ENCODE measurements at places on chromosomes 4 and X.
A peak's percentile ranks its signal among the peaks of the same experiment; 100 is the strongest.

- DNase-seq: no peak
Observed at GRCh38 chr4:44912980-44913379, 186.6 kb upstream of the GNPDA2 start.

GRCh38 chrX:46200413-46200812 is 344.8 kb downstream of the ZNF674 start:
- DNase-seq: no peak

GRCh38 chr4:84753321-84753972 is 170.5 kb downstream of the CDS1 start:
- no peak for DNase-seq

DNA sequence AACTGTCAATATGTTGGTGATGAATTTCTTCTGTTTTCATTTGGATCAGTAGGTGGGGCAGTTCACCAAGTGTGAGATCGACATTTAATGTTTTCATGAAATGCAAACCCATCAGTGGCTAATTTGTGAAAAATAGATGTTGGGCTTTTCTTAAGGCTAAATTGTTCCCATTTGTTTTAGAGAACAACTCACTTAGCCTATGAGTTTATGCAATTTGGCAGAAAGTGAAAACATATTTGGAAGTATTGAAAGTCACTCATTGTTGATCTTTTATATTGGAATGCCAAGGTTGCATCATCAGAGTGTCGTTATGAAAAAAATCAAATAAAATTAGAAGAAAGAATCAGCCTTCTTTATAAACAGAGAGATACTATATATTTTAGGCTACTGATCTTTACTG is 132.4 kb downstream of the RPA4 start:
- no peak for DNase-seq

DNA sequence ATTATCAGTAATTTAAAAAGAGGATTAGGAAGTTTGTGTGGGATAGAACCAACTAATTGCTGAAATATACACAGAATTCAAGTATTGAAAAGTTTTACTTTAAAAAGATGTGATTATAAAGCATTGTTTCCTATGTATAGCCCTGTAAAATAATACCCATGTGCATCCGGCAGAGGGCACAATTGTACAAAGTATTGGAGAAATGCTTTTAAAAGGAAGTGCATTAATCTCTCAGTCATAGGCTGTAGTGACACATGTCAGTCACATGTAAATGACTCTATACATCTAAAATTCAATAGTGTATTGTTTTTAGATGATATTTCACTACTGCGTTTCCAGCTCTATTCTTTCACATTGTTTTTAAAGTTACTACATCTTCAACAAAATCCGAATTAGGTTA is 9.7 kb upstream of the GEMIN8 start:
- no peak for DNase-seq

- peak; percentile 36 for DNase-seq
Observed at GRCh38 chrX:82813671-82814078, 694.4 kb upstream of the POU3F4 start.

DNA sequence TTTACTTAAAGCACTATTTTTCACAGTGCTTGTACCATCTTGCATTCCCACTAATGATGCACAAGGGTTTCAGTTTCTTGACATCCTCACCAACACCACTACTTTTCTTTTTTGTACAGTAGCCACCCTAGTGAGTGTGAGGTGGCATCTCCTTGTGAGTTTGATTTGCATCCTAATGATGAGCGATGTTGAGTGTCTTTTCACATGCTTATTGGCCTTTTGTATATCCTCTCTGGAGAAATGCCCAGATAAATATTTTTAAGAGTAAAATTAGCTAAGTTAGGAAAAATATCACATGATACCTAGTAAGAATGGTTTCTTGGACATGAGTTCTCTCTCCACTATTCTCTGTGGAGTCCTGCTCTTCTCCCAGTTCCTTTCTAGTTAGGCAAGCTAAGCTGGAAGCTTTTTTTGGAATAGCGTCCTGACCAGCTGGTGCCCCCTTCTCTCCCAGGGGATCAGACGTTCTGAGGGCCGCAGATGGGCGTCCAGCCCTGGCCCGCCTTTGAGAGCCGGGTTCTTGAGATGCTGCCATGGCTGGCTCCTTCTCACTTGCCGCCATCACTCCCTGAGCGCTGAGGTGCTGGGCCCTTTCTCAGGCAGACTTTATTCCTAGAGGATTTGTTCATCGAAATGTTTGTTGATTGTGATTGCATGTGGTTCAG is 132.1 kb downstream of the ARHGAP10 start:
- DNase-seq: no peak

DNA sequence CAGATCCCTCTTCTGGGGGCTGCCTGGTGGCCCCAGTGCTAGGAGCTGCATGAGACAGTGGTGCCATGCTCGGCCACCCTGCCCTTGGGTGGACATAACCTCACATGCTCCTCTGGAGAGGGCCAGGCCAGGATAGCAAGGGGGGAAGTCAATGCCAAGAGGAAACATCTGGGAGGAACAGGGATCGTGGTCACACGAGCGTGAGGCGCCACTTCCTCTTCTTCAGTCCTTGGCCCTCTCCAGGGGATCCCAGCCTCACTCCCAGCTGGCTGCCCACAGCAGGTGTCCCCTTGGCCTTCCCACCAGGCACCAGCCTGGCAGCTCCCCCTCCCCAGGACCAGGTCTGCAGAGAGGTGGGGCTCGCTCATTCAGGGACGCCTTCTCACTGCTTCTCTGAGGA is 28.6 kb downstream of the TBC1D14 start:
- no peak for DNase-seq

DNA sequence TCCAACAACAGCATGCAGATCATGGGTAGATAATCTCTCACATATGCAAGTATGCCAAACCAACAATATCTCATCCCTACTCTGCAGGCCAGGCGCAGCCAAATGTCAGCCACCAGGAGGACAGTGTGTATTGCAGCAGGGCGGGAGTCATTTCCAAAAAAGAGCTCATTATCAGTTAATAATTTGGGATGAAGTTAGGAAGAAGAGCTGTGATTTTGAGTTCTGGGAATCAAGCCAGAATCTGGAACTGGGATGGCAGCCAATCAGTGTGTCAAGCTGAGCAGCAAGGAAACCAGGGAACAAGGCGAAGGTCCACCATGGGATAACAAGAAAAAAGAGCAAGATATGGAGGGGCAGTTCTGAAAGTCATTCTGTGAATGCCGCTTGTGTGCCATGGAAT is 88.2 kb upstream of the CAMK2D start:
- no peak for DNase-seq

GRCh38 chr4:178086320-178086719 is 644.1 kb upstream of the AGA start:
- DNase-seq: no peak

- no peak for DNase-seq
Observed at GRCh38 chr4:174214101-174214878, 69.2 kb downstream of the FBXO8 start.

DNA sequence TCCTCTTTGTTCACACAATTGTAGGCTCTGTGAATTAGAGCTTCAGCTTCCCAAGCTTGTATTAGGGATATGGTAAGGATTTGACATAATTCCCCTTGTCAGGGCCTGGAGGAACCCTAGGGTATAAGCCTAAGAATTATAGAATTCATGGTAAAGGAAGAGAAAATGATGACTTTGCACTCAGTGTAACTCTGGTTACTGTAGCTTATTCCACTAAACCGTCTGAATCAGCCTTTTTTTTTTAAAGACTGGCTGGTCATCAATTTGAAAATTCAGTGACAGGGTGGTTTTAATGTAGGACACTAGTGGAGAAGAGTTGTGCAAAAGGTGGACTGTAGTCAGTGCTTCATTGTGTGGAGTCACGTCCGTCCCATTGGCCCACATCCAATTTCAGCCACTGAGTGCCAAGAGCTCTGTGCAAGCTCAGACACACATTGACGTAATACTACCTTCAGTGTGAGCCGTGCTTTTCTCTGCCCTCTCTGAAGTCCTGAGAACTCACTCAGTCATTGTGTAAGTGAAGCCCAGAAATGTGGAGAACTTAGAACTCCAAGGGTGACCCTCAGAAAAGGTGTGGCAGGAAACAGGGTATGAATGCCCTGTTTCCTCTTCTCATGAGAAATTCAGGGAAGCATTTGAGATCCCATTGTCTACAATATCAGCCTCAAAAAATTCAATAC is 449.8 kb downstream of the C4orf33 start:
- no peak for DNase-seq

- DNase-seq: no peak
Observed at GRCh38 chrX:37640142-37640541, 45.4 kb upstream of the XK start.

DNA sequence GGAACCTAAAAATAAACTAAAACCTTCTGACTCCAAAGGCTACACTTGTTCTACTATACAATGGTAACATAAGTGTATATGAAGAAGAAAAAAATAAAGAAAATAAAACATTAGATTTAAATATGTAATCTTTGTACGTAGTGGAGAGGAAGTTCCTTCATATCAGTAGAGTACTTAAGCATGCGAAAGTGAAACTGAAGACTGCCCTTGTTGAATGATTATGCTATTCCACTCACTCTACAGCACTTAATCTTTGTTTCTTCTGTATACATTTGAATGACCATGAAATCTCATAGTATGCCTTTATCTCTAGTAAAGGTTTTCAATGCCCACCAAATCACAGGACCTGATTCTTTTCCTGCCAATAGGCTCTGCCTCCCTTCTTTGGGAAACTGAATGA is 78.9 kb downstream of the NDST3 start:
- no peak for DNase-seq

DNA sequence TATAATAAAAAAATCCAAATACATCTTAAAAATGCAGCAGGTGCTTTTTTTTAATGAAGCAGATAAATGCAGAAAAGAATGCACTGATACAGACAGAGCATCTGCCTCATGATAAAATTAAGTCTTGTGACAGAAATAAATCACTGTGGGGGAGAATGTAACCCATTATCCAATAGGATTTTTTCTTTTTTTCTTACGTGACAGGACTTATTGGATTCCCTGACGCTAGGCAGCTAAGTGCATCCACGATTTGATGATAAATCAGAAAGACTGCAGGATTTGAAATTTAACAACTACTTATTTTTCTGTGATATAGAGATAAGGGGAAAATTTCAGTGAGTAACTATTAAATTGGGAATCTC is 110.6 kb upstream of the PPARGC1A start:
- DNase-seq: no peak

Data from AG04450 (cell line).